ENCODE measurements at places on chromosomes 16 and 17. TPM values are rescaled to one million over a fixed set of nuclear protein-coding genes. Genes with fewer than 3 reads are reported as not detected.

The TERB1 gene
- not detected for total RNA-seq

The INCA1 gene
- 0.89 TPM for total RNA-seq

The LHX1 gene
- 0.13 TPM for total RNA-seq

The CHST4 gene
- total RNA-seq: not detected

The SYT17 gene
- total RNA-seq: not detected

The C16orf54 gene
- not detected for total RNA-seq

The FBXW10B gene
- 0.32 TPM for total RNA-seq

The IGFBP4 gene
- 666 TPM for total RNA-seq

The TPSAB1 gene
- not detected for total RNA-seq

The DUXB gene
- total RNA-seq: not detected

The CCT6B gene
- 1.7 TPM for total RNA-seq

The KRT36 gene
- total RNA-seq: not detected

The CX3CL1 gene
- total RNA-seq: not detected

The PRCD gene
- not detected for total RNA-seq

The CHST6 gene
- total RNA-seq: not detected

The SDR42E1 gene
- not detected for total RNA-seq

The CDK3 gene
- 2.3 TPM for total RNA-seq

The PIGQ gene
- 42.7 TPM for total RNA-seq

The KCTD5 gene
- total RNA-seq: 29.5 TPM

The TBC1D3I gene
- 0.33 TPM for total RNA-seq

The DNAH2 gene
- not detected for total RNA-seq

The KRTAP9-4 gene
- not detected for total RNA-seq

The MYLK3 gene
- total RNA-seq: 0.18 TPM

The TLCD3A gene
- total RNA-seq: 38.9 TPM

The SPPL2C gene
- total RNA-seq: not detected

The PSME3IP1 gene
- 85.0 TPM for total RNA-seq

The PERCC1 gene
- total RNA-seq: not detected

The CES1 gene
- not detected for total RNA-seq

The FBXO39 gene
- total RNA-seq: not detected

The SLC6A4 gene
- not detected for total RNA-seq

The HYDIN gene
- not detected for total RNA-seq

The ZNF319 gene
- 9.2 TPM for total RNA-seq

The NME3 gene
- total RNA-seq: 53.0 TPM

The KRTAP16-1 gene
- not detected for total RNA-seq

The SULT1A3 gene
- total RNA-seq: 6.4 TPM

The SMIM36 gene
- total RNA-seq: not detected

The SPATA32 gene
- total RNA-seq: not detected

The POLR2C gene
- 74.3 TPM for total RNA-seq

The TBC1D3D gene
- 0.36 TPM for total RNA-seq

Data from HFFc6 (cell line).